ENCODE measurements at places on chromosomes 12 and 14.

GRCh38 chr14:100219126-100219785 lies 19.7 kb upstream of the YY1 start:
- DNase-seq = no peak

DNA sequence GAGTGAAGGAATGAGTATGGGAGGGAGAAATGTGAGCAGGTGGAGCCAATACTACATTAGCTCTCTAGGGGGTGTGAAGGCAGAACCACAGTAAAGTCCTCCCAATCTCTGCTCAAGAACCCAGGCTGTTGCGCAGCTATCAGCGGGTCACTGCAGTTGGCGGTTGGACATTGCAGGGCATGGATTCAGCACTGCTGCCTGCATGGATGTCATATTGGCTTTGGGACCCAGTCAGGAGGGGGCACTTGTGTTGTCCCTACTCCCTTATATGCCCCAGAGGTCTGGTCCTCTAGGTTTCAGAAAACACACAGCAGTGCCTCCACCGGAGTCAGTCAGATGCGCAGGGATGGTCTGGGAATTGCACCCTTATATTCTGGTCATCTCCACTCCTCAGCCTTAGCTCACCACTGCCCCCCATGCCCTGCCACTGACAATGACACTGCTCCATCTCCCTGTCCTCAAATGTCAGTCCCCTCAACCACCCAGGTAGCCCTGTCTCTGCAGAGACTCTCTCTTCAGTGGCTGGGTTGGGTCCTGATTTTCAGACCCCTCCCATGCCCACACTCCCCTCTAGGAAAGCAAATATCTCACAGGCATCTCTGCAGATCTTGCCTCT lies 9.6 kb downstream of the ZDHHC22 start:
- no peak for DNase-seq

- no peak for DNase-seq
Measured at GRCh38 chr14:68514608-68515194, 278.2 kb downstream of the ZFP36L1 start.

GRCh38 chr14:88872976-88873375 lies 48.5 kb downstream of the TTC8 start:
- no peak for DNase-seq

DNA sequence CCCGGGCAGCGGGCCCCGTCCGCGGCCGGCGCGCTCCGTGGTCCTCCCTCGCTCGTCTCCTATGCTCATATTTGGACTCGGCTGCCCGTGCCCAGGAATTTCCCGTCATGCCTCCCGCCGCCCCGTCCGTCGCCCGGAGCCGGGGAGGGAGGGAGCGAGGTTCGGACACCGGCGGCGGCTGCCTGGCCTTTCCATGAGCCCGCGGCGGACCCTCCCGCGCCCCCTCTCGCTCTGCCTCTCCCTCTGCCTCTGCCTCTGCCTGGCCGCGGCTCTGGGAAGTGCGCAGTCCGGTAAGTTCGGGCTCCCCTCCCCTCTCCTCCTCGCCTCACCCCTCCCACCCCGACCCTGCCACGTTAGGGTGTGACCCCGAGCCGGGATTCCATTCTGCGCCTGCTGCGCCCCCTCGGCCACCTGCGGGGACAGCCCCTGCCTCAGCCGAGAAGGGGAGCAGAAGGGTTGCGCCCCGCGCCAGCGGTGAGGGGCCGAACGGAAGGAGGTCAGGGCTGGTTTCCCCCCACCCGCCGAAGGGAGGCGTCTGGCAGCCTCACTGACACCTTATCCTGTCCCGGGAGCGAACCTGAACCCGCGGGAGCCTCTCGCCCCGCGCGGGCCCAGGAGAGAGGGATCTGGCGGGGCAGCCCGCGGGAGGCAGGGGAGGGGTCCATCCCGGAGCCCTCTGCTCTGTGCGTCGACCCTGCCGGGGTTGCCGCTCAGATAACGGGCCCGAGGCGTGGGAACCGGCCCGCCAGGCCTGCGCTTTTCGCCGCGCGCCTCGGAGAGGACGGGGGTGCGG lies at the start of gene MSRB3:
Gene MSRB3 (plus strand): TSS at position 108 of the 793 bp plus-strand sequence. CDS start 29,897 bp downstream, outside the sequence.
- DNase-seq = no peak

Measured in NCI-H510A treated with DMSO at 0.1 percent for 48 hours (cell line).